ENCODE measurements at places on chromosomes 12 and 14.
A peak's percentile ranks its signal among the peaks of the same experiment; 100 is the strongest.

DNA sequence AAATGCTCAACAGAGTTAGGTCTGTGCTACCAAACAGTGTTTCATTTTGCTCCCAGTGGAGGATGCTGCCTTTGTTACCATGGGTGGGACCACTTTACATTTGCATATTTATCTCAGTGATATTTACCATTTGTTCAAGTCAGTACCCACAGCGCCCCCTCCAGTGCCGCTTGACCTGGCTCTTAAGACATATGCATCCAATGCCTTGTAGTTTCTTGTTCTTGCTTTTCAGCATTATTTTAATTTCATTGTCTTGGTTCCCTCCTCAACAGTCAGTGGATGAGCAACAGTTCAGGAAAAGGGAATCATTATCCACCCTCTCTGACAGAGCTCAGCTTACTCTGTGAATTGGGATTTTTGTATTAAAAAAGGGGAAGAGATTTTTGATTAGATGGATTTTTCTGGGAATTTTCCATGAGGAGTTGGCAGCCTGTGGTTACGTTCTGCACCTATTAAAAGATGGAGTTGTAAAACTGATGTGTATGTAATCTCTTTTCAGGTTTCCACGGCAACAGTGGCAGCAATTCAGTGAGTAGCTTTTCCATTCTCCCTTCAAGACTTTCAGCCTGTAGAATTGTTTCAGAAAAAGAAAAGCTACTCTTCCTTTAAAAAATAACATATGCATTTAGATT, 240.5 kb upstream of the DAAM1 start:
- DNase-seq: no peak

DNA sequence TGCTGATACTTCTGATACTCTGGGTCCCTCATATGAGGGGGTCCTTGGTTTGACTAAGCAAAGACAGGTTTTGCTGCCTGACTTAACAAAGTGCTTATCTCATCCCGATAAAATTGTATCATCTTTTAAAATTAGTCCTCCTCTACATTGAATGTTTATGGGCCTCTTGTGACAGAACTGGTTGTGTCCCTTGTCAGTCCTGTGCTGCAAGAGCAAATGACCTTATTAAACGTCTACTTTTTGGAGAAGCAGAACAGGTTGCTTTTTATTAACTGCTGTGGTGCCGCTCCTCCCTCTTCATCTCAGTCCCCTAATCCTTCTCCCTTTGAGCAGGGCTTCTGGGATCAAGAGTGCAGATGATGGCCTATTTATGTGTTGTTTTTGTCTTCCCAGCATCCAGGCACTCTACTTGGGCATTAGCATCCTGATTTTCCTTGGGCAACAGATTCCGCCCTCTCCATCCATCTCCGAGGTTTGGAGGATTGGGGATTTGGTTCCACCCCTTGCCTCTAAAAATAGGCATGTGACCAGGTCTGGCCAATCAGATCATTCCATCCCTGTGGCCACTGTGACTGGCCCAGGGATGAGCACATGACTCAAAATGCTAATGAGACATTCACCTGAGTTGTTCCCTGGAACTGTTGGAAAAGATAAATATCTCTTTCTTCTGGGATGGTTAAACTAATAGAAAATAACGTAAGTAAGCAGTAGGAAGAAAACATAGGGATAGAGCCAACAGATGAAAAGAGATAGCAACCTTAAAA, 2.9 kb upstream of the DENR start:
- no peak for DNase-seq

DNA sequence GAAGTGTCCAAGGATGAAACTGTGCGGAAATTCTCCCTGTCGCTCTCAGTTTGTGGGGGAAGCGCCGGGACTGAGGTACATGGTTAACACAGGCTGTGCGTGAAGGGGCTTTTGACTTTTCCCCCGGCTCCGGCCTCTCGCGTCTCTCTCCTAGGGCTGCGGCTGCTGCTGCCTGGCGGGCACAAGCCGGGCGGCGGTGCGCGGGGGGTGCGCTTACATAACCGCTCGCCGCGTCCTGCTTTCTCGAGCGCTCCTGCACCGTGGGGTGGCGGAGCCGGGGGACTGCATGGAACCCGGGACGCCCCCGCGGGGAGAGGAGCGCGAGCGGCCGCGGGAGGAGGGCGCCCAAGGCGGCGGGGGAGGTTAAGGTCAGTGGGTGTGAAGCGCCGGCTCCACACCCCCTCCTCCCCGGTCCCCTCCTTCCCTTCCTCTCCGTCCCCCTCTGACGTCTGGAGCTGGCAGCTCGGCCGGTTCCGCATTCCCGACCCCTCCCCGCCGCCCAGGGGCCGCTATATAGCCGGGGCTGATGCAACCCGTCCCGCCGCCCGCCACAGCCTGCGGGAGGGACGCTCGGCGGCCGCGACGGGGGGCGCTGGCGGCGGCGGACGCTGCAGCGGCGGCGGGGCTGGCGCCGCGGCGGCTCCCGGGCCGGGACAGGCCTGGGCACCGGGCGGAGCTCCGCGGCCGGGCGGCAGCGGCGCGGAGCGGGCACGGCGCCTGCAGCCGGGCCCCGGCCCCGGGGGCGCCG, at the start of gene JDP2:
Gene JDP2, plus strand, starts transcription at position 541 of the 748 bp plus-strand sequence. CDS start 9,899 bp downstream, outside the sequence.
- DNase-seq: peak; percentile 64

DNA sequence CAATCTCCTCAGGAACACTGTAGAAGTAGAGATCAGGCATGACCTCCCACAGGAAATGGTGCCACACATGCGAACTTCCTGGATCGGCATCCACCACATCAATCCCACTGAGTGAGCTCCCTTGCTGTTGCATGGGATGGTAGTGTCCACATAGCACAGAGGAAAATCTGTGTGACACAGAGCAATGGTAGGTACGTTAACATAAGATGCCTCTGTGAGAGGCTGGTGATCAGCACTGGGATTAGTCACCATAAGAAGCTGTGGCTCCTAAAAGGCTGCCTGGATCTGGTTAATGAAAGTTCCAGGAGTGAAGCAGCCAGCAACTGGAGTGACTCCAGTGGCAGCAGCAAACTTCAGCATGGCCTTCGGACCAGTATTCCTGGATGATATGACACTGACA, 21.8 kb downstream of the WDHD1 start:
- no peak for DNase-seq

GRCh38 chr12:49976557-49976956, 3.8 kb downstream of the AQP6 start:
- DNase-seq: no peak

DNA sequence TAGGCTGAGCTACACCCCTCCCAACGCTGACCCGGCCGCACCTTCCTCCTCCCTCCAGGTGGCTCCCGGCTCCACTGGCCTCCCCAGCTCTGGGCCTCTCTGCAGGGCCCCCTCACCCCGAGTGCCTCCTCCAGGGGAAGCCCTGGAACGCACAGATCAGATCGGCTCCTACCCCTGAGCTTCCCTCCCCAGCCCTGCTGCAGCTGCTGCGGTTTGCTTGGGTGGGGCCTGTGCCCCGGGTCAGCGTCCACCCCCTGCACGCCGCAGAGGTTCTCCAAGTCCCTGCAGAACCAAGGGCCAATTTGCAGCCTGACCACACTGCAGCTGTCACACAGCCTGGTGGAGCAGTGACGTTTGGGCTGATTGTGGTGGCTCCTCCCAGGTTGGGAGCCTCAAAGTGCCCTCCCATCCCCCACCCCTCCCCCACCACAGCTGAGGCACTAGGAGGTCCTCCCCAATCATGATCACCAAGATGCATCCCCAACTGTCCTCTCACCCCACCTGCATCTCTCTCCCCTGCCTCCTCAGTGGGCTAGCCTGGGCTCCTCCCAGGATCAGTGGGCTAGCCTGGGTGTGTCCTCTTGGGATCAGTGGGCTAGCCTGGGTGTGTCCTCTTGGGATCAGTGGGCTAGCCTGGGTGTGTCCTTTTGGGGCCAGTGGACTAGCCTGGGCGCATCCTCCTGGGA, 12.8 kb upstream of the FBRSL1 start:
- DNase-seq: no peak

DNA sequence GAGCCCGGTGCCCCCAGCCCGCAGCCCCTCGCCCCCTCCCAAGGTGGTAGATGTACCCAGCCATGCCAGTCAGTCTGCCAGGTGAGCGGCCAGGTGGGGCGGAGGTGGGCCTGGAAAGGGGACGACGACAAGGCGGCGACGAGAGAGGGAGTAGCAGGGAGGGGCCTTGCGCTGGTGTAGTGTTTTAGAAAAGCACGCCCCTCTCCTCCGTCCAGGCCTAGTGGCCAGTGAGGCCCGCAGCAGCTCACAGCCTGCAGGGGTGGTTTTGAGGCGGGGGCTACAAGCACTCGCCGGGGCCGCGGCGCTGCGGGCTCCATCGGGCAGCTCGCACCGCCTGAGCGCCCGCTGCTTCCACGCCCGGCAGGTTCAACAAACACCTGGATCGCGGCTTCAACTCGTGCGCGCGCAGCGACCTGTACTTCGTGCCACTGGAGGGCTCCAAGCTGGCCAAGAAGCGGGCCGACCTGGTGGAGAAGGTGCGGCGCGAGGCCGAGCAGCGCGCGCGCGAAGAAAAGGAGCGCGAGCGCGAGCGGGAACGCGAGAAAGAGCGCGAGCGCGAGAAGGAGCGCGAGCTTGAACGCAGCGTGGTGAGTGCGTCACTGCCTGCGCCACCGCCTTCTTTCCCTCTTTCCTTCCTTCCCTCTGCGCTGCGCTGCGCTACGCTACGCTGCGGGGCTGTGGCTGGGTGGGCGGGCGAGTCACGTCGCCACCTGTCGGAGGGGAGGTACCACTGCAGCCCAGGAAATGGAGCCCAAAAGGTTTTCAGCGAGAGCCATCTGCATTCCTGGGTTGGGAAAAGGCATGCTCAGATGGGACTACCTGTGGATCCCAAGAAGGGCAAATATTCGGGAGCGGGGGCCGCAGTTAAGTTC, 5.9 kb upstream of the RNU7-1 start:
- DNase-seq: peak; percentile 72

DNA sequence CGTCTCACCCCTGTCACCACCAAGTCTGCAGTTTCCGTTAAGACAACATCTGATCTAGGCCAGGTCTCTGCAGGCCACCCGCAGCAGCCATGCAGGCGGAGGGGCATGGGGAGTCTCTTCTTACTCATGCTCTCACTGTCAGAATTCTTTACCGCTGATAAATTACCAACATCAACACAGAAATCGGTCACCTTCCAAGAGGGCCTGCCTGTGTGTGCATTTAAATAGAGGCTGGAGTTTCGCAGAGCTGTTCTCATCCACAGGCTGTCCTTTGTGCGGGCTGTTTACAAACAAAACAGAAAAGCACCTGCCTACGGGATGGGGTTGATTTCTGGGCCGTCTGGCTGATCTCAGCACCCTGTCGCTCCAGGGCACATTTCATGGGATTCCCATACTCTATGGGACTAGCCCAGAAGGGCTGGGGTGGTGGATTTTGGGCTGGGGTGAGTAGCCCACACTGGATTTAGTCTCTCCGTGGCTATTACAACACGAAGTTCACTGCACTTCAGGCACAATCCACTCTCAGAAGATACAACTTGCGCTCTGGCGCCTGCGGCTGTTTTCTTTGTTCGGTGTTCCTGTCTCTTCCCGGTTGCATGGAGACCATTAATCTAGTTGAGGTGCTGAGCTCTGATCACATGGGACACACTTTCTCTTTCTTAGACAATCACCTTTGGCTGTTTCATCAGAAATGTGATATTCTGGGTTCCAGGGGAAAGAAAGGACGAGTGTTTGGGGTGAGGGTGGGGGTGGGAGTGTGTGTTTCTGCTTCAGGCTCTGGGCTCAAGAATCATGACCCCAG, 331.1 kb downstream of the GLT1D1 start:
- no peak for DNase-seq

- DNase-seq: peak; percentile 55
Observed at GRCh38 chr14:92670160-92670559, 78.3 kb downstream of the LGMN start.

- no peak for DNase-seq
Observed at GRCh38 chr14:77055306-77055705, 26.8 kb upstream of the IRF2BPL start.

GRCh38 chr12:59600171-59600570, 4.3 kb downstream of the SLC16A7 start:
- no peak for DNase-seq

DNA sequence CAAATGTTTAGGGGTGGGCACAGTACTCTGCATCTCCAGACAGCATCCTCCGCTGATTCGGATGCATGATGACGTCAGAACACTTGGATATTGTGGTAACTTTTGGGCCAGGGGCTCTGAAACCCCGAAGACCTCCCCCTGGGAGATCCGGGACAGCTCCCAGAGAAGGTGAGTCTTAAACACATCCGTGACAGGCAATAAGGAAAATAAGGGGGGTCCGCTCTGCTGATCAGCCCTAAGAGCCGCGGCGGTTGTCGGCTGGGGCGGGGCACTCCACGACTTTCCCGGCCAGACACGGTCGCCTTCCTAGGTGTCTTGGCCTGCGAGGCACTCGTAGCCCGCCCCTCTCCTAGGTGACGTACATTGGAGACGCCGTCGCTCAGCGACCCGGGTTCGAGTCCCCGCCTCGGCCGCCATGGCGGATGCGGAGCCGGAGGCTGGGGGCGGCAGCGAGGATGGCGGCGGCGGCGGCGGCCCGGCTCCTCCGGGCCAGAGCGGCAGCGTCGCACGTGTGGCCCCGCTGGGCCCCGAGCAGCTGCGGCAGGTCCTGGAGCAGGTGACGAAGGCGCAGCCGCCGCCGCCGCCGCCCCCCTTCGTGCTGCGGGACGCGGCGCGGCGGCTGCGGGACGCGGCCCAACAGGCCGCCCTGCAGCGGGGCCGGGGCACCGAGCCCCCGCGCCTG, at the start of gene ZNF839:
Gene ZNF839, plus strand, starts transcription at position 396 of the 682 bp plus-strand sequence. Its CDS starts 20 bp downstream, at position 416.
- DNase-seq: peak; percentile 63
